Left colon (tissue), 2 donors: ENCODE measurements at places on chromosomes 5 and 9. TPM values are rescaled to one million over a fixed set of nuclear protein-coding genes. Genes with fewer than 3 reads are reported as not detected.

GRCh38 chr5:32651638-32652037 lies 59.5 kb upstream of the NPR3 start:
- DNase-seq = no peak

GRCh38 chr5:142491270-142491669 lies 166.4 kb upstream of the SPRY4 start:
- no peak for DNase-seq

DNA sequence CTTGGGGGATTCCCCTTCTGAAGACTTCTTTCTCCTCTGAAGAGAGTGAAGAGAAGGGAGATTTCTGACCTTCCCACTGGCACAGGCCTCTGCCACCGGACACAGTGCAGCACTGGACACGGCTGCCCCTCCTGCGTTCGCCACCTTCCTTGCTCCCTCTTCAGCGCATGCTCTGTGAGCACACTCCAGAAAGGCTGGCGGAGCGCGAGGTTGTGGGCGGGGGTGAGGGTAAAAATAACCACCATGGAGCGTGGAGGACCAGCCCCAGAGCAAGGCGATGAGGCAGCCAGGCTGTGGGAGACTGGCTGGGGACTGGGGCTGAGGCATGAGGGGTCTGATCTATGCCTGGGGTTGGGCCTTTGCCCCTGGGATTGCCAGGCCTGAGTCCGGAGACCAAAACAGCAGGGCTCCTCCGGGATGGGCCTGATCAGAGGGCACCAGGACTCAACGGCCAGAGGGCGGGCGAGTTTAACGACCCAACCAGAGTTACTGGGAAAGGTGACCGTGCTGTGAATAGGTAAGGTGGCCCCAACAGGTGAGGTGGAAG lies 97.2 kb downstream of the ROR2 start:
- DNase-seq = no peak

DNA sequence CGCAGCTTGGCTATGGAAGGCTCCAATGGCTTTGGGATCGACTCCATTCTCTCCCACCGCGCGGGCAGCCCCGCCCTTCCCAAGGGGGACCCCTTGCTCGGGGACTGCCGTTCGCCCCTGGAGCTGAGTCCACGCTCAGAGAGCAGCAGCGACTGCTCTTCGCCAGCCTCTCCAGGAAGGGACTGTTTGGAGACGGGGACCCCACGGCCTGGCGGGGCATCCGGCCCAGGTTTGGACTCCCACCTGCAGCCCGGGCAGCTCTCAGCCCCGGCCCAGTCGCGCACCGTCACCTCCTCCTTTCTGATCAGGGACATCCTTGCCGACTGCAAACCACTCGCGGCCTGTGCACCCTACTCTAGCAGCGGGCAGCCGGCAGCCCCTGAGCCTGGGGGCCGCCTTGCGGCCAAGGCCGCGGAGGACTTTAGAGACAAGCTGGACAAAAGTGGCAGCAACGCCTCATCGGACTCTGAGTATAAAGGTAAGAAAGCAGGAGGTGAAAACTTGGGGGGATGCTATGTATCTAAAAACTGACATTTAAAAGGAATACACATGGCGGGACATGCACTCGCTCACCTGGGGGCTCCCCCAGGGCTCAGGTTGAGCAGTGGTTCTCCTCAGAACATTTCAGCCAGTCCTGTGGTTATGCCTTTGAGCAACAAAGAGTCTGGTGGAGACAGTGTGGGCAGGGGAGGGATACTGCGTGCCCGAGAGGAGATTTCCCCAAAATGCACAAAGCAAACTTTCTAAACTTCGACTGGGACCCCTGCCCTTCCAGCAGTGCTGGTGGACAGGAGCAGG lies 579 bp downstream of the BARHL1 start:
- no peak for DNase-seq

DNA sequence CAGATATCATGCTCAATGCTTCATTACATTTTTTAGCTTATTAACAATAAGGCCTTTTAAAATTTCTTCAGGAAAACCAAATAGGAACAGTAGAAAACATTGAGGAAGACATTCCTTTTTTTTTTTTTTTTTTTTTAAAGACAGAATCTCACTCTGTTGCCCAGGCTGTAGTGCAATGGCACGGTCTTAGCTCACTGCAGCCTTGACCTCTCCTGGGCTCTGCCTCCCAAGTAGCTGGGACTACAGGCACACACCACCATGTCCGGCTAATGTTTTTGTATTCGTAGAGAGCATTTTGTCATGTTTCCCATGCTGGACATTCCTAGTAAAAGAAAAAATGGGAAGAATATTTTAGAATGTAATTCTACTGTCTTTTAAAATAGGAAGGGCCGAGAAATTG lies 60.3 kb downstream of the LMNB1 start:
- no peak for DNase-seq

DNA sequence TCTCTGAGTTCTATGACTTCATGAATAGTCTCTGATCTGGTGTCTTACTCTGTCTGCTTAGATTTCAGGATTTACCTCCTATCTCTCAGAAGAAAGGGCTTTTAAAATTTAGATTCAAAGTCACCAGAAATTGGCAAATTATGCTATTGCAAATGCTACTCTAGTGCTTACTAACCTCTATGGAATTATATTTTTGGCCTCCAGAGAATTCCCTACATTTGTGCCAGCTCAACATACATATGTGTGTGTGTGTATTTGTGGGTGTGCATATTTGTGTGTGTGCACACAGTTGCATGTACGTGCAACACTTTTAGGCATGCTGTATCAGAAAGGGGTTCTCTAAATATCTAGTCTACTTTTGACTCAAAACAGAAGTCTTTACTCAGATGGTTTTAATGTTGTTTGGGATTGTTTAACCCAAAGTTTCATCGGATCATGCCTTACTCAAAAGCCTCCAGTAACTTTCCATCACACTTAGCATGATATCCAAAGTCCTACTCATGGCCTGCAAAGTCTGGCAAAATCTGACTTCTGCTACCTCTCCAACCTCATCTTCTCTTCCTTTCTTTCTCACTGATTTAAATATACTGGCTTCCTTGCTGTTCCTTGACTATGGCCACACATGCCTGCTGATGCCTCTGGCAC lies 147.6 kb upstream of the NR3C1 start:
- no peak for DNase-seq

DNA sequence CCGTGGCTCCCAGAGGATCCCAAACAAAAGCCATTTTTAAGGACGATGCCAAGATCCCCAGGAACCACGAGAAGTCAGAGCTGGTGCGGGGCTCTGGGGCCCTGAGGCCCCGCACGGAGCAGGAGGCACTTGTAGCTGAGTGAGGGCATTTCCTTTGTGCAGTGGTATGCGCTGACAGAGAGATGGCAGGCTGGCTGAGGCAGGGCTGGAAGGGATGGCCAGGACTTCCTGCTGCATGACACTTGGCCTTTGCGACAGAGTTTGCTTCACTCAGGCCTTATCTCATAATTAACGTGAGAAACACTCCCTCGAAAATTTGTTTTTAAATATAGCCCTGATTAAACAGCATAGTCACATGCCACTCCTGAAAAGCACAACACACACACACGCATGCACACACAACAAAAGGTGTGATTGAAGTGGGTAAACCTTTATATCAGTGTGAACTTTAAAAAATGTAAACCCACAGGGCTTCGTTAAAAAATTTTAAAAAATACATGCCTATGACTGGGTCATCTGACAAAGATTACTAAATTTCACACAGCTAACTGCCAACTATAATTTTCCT lies 536.6 kb downstream of the PDE4D start:
- no peak for DNase-seq

DNA sequence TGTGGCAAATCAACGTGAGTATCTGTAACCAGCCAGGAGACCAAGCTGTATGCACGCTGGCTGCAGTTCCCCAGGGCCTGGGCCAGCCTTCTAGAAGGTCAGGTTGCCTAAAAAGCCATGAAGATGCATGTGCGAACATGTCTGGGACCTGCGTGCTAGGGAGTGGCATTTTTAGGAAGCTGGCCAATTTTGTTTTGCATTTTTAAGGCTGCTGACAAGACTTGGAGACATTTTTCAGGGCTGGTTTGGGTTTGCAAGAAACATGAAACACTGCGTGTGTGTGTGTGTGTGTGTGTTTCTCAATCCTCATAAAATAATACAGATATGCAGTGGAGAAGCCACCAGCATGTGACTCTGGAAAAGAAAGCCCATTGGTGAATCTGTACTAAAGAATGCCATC lies 5.1 kb downstream of the TGFBI start:
- no peak for DNase-seq

GRCh38 chr5:98398465-98398864 lies 375.0 kb upstream of the RGMB start:
- no peak for DNase-seq

DNA sequence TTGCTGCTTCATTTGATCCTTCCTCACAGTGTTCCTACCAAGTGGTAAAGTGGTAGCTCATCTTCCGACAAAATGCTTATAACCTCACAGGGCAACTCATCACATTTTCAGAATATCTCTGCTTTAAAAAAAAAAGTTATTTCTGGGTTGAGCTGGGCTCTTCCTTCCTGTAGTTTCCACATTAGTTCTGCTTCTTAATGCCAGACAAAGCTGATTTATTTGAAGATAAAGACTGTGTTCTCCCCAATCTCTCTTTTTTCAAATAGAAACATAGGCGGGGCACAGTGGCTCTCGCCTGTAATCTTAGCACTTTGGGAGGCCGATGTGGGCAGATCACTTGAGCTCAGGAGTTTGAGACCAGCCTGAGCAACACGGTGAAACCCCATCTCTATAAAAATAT lies 273.1 kb downstream of the ACTL7B start:
- no peak for DNase-seq

- DNase-seq = no peak
These were observed 118.1 kb upstream of the SMIM23 start for GRCh38 chr5:171667341-171668096.

DNA sequence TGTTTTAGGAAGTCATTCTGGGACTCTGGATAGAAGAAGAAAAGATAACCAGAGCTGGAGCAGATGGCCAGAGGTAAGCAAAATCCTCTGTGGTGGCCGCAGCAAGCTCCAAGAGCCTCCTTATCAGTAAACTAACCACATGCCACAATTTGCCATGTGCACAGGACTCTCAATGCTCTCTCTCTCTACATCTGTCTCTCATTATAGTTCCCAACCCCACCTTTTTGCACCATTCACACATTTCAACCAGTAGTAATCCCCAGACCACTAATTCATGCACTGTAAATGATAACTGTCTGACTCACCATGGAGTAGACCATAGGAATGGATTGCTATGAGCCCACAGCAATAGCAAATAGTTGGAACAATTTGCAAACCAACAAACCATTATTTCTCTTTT lies 526.1 kb downstream of the TLR4 start:
- no peak for DNase-seq

DNA sequence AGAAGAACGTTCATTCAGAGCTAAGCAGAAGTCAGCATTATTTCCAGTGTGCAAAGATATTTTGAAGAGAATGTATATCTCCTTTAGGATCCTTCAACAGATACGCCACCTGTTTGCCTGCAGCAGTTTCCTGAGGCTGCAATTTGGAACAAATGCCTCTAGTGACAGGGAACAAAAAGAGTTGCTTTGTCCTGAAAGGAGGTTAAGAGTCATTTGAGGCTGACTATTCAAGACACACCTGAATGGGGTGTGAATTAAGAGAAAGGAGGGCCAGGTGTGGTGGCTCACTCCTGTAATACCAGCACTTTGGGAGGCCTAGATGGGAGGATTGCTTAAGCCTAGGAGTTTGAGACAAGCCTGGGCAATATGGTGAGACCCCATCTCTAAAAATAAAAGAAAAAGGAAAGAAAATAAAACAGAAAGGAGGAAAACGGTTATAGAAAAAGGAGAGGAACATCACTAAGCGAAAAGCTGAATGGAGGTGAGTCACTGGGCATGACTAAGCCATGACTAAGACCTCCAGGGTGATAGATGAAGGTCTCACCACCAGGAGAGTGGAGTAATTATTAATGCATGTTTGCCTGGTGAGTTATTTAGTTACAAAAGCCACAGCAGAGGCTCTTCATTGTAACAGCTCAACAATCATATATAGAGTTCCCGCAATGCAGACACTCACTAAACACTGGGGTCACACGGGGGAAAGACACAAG lies 255.2 kb upstream of the TNC start:
- DNase-seq = no peak

DNA sequence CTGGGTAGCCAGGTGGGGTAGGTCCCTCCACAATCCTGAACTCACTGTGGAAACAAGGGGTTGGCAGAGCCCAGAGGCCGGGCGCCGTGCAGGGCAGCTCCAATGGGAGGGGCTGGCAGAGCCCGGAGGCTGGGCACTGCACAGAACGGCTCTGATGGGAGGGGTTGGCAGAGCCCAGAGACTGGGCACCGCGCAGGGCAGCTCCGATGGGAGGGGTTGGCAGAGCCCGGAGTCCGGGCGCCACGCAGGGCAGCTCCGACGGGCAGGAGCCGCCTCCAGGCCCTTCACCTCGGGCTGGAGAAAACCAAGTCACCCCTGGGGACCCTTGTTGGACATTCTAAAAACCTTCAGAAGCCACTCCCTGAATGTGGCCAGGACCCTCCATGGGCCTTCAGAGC lies 9.3 kb downstream of the NACC2 start:
- DNase-seq = peak; percentile 48

DNA sequence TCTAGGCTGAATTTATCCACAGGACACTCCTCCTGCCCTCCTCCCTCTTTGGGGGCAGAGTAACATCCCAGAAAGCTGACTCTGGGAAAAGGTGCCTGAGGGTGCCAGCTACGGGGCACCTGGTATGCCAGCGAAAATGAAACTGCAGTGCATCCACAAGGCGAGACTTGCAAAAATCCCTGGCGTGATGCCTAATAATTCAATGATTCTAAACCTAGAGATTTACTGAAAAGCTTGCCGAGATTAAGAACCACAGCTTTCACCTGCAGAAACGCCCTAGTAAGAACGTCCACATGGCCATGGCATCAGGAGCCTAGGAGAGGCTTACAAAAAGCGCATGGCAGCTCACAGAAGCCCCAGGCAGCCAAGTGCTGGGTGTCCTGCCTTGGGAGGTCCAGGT lies 20.9 kb downstream of the CCNJL start:
- no peak for DNase-seq

GRCh38 chr5:174083056-174083827 lies 37.7 kb downstream of the NSG2 start:
- no peak for DNase-seq

DNA sequence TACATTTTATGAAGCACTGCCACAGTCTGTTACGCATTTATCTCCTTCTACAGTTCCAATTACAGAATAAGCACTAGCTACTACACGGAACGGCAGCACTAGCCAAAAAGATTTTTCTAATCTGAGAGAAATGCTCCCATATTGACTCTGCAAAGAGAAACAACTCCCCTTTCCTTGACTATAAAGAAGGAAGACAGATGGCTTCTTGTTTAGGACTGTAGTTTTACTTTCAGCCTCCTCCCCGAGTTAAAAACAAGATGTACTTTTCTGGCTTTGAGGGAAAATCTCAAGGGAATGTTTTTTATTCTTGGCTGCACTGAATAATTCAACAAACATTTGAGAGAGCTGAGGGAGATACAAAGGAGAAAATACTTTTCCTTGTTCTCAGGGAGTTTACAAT lies 1.9 kb upstream of the SLC44A1 start:
- no peak for DNase-seq

GRCh38 chr9:124843456-124844034 lies 9.7 kb upstream of the WDR38 start:
- DNase-seq = no peak

Gene SLC25A46
- total RNA-seq = 44.7 TPM

Gene SPINK1
- 275 TPM for total RNA-seq

Gene AQP7
- 8.3 TPM for total RNA-seq
